ENCODE measurements at places on chromosomes 7 and 10.

- DNase-seq: no peak
Measured at GRCh38 chr7:90648834-90649233, 52.7 kb downstream of the CDK14 start.

DNA sequence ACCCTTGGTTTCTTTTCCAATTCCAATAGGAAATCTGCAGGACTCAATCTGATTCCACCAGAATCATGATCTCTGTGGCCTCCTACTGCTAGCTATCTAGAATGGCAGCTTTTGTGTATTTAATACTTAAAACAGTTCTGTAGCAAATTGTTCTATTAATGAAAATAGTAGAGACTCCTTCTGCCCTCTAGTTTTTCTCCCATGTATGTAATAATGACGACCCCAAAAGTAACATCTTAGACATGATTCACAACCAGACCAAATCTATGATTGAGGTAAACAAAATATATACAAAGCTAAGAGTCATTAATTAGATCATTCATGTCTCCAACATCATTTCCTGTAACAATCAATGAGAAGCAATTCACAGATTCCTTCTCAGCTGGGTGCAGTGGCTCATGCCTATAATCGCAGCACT, 259.1 kb upstream of the MKLN1 start:
- DNase-seq: no peak

GRCh38 chr7:71019706-71020105, 112.2 kb upstream of the GALNT17 start:
- DNase-seq: no peak

DNA sequence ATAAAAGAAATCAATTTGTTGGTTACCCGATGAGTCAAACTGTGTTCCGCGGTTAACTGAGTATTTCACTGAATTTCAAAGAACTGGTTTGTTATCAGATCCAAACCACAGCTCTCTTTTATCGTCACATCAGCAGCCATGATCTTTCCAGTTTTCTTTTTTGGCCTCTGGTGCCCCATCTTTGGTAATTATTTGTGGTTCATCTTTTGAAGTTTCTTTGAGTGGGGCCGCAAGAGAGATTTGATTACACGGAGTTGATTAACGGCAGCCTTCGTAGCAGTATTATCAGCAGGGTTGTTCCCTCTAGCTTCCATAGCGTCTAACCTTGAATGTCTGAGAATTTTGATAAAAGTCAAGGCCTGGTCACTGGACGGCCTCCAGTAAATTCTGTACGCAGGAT, 154.9 kb upstream of the TNRC18 start:
- DNase-seq: no peak

DNA sequence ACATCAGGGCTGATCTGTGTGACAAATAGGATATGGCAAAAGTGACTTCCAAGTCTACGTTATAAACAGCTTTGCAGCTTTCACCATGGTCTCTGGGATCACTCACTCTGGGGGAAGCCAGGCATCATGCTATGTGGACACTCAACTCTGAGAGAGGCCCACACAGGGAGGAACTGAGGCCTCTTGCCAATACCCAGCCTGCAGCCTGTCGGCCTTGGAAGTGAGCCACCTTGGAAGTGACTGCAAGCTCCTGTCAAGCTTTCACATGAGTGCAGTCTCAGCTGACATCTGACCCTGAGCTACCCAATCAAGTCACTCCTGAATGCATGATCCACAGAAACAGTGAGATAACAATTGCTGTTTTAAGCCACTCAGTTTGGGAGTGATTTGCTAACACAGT, 56.5 kb downstream of the MMRN2 start:
- no peak for DNase-seq

- no peak for DNase-seq
Measured at GRCh38 chr7:20288036-20288435, 42.7 kb upstream of the ITGB8 start.

- DNase-seq: no peak
Measured at GRCh38 chr10:26528715-26529393, 90.7 kb downstream of the APBB1IP start.

- no peak for DNase-seq
Measured at GRCh38 chr7:66430164-66430545, 198.5 kb upstream of the KCTD7 start.

DNA sequence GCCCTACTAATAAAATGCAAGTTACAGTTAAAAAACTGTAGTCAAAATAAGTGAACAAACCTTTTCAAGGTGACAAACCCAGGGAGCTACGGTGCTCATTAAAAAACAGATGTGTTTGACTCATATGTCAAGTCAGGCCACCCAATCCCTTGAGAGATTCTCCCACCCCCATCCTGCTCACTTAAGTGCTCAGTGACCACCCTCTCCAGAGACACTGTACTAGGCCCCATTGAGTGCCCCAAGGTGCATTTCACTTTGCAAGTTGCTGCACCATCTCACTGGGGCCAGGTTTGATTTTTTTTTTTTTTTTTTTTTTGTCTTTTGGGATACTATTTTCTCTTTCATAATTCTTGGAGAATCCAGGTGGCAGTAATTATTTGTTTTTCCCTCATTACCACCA, 1.9 kb downstream of the ERV3-1 start:
- DNase-seq: no peak

DNA sequence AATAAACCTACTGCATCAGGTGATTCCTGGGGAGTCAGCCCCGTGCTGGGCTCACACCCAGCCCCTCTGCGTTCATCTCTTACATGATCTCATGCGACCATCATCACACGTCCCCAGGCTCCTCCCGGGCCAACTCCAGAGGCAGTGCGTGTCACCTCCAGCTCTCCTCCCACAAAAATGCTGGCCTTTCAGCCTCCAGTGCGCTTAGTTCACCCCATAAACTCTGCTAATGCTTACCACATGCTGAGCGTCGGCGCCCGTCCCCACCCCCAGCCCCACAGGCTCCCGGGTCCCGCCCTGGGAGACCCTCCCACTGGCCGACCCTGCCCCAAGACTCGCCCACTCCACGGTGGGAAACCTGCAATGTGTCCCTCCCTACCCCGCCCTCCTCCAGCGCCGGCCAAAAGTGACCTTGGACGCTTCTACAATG, 816 bp upstream of the SDK1 start:
- DNase-seq: no peak

DNA sequence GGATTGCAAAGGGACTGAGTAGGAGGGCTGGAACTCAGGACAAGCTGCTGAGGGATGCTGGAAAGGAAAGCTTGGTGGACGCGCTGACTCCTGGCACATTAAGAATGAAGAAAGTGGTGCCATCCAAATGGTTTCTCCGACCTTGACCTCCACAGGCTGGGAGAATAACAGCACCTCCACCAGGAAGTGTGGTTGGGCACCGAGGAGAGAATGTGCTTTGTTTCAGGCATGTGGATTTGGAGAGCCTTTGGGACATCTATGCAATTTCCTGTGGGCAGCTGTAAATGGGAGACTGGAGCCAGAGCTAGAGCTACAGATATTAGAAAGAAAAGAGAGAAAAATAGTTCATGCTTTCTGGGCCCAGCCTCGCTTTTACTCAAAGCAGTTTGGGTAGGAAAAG, 29.8 kb upstream of the HABP2 start:
- no peak for DNase-seq

- no peak for DNase-seq
Measured at GRCh38 chr10:130206216-130206737, 70.1 kb downstream of the GLRX3 start.

- DNase-seq: no peak
Measured at GRCh38 chr10:60917331-60918280, 26.4 kb downstream of the RHOBTB1 start.

- DNase-seq: no peak
Measured at GRCh38 chr10:79454259-79454658, 8.8 kb upstream of the ZCCHC24 start.

DNA sequence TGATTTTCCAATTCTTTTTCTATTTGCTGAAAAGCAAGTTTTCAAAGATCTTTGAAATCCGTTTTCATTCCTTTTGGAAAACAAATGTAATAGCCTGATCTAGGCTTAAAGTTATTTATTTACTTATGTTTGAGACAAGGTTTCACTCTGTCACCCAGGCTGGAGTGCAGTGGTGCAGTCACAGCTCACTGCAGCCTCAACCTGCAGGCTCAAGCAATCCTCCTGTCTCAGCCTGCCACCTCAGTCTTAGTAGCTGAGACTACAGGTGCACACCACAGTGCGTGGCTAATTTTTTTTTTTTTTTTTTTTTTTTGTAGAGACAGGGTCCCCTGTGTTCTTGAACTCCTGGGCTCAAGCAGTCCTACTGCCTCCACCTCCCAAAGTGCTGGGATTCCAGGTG, 4.6 kb downstream of the ST7 start:
- DNase-seq: no peak

DNA sequence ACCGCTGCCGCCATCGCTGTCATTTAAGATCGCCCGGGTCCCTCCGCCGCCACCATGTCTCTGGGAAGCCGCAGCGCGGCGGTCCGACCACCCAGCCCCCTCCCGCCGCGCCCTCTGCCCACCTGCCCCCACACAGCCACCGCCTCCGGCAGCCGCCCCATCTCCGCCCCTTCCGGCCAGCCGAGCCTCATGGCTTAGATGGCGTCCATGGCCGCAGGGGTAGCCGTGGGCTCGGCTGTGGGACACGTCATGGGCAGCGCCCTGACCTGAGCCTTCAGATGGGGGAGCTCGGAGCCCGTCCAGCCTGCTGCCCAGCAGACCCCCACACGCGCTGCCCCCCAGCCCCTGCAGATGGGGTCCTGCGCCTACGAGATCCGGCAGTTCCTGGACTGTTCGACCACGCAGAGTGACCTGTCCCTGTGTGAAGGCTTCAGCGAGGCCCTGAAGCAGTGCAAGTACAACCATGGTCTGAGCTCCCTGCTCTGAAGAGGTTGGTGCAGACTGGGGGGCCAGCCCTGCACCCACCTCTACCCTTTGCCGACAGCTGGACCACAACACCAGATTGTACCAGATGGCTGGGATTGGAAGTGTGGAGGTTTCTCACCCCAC, 38.0 kb upstream of the TARP start:
- no peak for DNase-seq

GRCh38 chr7:26639695-26640094, 224.7 kb downstream of the SKAP2 start:
- DNase-seq: no peak

- no peak for DNase-seq
Measured at GRCh38 chr7:81161451-81162075, 242.7 kb upstream of the SEMA3C start.
